Activated CD4-positive, alpha-beta T cell treated with anti-CD3 and anti-CD28 coated beads, Interleukin-2, Interleukin-4, amounts not matched to agents 100 ng/mL and 50 ng/mL, durations not matched to agents 16 hours and 8 hours (primary cell): ENCODE measurements at places on chromosomes 11 and 22.

- no peak for DNase-seq
These were observed 13.3 kb downstream of the PATZ1 start for GRCh38 chr22:31332886-31333285.

GRCh38 chr11:74269161-74269811, 42.2 kb downstream of the P4HA3 start:
- DNase-seq = peak; percentile 25

- DNase-seq = peak; percentile 70
These were observed 55.6 kb downstream of the P4HA3 start for GRCh38 chr11:74255741-74256375.

GRCh38 chr11:120054016-120054752, 83.7 kb downstream of the TRIM29 start:
- DNase-seq = no peak

DNA sequence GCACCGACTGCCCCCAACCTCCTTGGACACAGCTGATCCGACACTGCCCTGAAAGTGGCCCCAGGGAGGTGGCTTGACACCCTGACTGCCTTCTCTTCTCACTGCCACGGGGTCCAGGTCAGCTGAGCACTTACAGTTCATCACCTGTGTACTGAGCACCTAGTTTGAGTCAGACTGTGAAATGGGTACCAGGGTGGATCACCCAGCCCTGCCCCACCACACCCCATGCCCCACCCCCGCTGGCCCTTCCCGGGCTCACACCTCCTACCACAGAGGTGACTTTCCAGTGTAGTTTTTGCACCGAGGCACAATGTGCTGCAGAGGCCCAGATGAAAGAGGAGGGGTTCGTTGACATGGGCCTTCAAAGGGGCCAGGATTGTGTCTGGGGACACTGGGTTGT, 59.5 kb downstream of the PRDM11 start:
- no peak for DNase-seq

- no peak for DNase-seq
These were observed 62.3 kb downstream of the GRIK4 start for GRCh38 chr11:120573756-120574354.

GRCh38 chr11:124198897-124199296, 15.8 kb downstream of the OR10D3 start:
- no peak for DNase-seq

- no peak for DNase-seq
These were observed 46.8 kb downstream of the CEP164 start for GRCh38 chr11:117374316-117375055.

DNA sequence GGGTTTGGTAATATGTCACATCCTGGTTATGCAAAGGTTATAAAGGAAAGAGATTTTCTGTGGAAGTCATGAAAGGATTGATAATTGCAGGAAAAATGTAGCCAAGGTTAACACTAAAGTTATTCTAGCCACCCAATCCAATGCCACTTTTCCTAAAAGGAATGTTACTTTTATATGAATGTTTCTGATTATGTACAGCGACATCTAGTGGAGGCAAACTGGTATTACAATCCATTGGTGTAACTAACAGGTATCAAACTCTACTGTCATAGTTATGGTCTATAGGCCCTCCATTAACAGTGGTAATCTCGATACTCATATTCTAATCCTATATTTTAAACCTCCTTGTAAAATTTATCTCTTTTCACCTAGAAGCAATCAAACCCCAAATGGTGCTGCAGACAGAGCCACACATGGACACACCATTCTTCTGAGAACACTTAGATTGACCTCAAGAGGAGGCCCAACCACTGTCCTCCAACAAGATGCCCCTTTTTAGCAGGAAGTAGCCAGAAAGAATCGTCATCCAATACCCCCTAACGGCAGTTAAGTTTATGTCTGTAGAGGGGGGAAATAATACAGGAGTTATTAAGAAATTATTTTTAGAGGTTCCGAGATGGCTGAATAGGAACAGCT, 74.9 kb upstream of the RAG2 start:
- peak; percentile 45 for DNase-seq

DNA sequence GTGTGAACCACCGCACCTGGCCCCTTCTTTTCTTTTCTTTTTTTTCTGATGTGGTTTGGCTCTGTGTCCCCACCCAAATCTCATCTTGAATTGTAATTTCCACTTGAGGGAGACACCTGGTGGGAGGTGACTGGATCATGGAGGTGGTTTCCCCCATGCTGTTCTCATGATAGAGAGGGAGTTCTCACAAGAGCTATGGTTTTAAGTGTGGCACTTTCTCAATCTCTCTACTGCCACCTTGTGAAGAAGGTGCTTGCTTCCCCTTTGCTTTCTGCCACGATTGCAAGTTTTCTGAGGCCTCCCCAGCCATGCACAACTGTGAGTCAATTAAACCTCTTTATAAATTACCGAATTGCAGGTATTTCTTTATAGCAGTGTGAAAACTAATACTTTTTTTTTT, 4.9 kb upstream of the TCN2 start:
- DNase-seq = peak; percentile 34

DNA sequence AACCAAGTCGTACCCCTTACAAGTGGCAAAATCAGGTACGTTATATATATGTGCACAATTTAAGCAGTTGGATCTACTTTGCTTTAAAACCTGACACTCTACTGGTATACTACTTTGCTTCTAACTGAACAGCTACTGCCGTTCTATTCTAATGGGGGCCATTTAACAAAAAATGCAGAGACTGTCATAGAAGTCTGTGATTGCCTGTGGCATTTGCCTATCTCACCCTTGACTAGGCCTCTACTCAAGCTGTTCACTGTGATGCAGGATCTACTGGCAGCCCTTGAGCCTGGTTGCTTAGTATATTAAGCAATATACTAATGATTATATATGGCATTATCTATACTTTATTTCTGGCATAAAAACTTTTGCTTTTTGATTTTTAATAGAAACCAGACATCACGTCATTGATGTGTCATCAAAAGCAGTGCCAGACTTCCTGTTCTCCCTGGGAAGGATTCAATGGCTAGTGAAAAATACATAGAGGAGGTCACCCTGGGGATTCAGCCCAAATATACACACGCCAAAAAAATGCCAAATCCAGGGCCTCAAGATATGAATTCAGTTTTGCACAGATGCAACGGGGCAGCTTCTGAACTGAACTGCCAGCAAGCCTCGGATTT, 40.0 kb upstream of the FIBIN start:
- DNase-seq = no peak

DNA sequence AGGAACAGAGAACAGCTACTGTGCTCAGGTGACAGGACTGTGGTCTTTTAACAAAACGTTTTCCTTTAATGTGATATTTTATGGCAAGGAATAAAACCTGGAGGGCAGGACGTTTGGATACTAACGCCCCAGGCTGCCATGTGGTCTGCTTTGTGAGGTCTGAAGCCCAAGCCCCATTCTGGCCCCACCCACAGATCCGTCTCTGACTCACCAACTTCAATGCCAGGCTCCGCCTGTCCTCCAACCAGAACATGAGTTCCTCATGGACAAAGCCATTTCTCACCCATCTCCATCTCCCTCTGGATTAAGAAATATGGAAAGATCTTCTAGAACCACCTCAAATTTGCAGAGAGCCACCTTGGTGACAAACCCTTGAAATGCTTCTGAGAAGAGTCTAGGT, 148.8 kb downstream of the CRYBB2 start:
- DNase-seq = no peak

- peak; percentile 85 for DNase-seq
These were observed 29.2 kb upstream of the XBP1 start for GRCh38 chr22:28829358-28830181.

DNA sequence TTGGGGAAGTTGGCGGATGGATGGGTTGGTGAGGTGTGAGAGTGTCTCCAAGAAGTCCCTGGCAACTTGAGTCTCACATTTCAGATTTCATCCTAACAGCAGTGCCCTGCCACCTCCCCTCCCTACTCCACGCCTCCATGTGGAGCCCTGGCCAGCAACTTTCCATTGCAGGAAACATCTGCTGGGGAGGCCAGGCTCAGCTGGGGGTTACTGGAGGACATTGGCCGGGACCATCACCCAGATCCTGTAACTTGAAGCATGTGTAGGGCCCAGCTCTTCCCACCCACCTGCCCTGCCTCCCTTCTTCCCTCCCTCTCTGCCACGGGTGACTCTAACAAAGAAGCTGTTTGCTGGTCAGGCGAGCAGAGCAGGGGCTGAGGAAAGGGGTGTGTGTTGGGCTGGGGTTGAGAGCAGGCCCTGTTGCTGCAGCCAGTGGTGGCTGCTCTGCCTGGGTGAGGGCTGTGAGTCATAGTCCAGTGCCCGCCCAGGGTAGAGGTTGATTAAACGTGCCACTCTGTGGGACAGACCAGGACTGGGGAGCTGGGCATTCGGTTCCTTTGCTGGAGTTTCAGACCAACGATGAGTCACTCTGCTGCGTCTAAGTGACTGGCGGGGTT, 64.0 kb downstream of the SCN3B start:
- DNase-seq = no peak

- no peak for DNase-seq
These were observed 7.5 kb downstream of the TMEM151A start for GRCh38 chr11:66299186-66299585.

GRCh38 chr11:79439410-79439885, 1.4 kb downstream of the TENM4 start:
- no peak for DNase-seq

DNA sequence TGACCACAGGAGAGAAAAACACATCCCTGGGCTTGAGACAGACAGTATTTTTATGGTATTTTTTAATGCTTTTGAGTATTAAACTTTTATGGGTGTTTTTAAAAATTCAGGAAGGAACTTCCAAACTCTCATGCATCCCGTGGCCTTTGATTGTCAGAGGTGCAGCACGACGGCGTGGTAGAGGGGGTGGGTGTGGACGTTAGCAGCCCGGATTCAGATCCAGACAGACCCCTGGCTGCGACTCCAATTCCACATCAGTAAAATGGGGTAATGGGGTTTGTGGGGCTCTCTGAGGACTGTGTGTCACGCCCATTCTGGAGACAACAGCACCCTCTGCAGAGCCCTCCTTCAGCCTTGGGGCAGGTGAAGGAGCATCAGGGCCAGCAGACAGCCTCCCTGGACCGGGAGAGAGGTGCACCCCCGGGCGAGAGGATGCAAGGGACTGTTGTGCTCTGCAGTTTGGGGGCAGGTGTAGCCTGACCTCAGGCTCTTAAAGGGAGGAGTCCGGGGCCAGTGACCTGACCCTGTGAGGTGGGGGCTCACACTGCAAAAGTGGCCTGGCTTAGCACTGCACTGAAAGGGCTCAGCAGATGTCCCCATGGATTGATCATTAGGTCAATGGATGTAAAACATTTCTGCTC, 1024.3 kb downstream of the TBC1D22A start:
- DNase-seq = no peak

DNA sequence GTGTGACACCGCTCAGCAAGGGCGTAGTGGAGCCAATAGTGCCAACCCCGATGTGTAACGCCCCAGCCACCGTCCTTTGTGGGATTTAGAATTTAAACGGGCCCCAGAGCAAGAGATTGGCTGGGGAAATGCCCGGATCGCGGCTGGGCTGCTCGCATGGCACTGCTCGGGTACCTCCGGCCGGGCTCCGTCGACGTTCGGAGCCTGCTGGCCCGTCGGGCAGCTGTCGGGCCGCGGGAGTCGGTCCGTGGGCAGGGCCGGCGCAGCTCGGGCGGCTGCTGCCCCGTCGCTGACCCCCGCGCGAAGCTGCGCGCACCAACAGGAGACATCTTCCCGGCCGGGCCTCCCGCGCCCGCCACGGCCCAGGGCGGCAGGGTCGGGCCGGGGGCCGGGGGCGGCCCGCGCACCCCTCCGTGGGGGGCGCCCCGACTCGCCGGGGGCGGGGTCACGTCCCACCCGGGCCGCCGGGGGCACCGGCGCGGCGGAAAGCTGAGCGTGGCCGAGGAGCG, 1.3 kb upstream of the KDM2A start:
- peak; percentile 39 for DNase-seq

DNA sequence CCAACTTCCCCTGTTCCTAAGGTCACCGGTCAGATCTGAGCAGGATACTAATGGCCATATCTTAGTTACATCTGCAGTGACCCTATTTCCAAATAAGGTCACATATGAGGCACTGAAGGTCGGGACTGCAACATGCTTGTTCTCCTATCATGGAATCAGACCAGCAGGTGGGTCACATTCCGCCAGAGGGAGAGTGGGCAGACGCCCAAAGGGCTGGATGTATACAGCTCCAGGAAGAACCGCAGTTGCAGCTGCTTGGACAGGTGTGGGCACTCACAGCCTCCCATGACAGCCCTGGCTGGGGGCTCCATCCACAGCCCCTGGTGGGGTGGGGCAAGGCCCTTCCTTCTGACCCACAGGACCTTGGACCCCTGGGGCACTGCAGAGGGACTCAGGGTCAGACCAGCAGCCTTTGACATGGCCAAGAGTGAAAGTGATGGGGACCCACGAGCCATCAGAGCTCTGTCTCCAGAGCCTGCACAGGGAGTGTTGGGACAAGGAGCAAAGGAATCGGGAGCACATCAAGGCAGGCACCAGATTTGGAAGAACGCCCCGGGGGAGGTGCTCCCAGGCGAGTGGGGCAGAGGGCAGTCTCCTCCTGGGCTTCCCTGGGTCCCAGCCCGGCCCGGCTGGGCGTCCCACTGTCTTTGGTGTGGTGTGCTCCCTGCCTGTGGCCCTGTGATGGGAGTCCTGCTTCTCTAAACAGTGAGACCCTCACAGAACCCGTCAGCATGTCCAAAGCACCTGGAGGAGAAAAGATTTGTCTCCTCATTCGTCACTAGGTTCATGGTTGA, 13.3 kb upstream of the CD81 start:
- DNase-seq = no peak

DNA sequence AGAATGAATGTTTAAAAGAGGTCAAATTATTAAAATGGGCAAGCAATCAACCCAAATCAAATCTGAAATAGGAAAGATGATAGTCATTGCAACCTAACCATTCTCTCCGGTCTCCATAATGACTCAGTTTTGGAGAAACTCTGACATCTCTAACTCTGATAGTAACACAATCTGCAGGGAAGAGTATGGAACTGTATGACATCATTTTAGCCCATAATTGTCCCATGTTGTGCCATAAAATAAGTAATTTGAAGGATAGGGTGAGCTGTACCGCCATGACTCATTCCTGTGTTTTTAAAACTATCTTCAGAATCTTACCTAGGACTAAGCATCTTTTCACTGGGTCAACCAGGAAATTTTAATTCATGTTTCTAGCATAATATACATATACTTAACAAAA, 350.8 kb downstream of the DLG2 start:
- no peak for DNase-seq

GRCh38 chr11:65767406-65767805, 13.4 kb downstream of the AP5B1 start:
- no peak for DNase-seq

GRCh38 chr22:20147237-20147988, 3.4 kb downstream of the CCDC188 start:
- no peak for DNase-seq

DNA sequence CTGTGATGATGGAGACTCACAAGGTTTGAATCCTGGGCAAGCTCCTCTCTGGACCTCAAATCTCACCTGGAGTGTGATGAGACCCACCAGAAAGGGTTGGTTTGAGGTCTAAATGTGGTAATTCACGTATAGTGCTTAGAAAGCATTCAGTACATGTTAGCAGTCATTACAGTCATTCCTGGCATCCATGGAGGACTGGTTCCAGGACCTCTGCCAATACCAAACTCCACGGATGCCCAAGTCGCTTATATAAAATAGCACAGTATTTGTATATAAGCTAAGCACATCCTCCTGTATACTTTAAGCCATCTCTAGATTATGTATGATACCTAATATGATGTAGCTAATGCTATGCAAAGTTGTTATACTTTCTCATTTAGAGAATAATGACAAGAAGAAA, 67.6 kb upstream of the CYP2D6 start:
- no peak for DNase-seq
